ENCODE measurements at places on chromosomes 3 and 15.

DNA sequence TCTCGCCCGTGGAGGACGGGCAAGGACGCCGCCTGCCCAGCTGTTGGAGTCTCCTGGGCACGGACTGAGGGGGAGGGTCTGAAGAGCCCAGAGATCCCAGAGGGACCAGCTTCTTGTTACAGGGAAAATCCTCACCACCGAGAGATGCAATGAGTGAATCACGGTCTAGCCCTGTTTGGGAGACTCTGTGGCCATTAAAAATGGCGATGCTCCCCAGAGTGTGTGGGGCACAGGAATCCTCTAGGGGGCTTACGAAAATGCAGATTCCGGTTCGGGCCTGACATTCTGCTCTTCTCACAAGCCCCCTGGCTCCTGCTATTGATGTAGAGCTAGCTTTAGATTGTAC is 35.5 kb upstream of the EPHB3 start:
- no peak for DNase-seq

GRCh38 chr3:56869157-56869889 is 67.6 kb upstream of the ARHGEF3 start:
- DNase-seq = no peak

DNA sequence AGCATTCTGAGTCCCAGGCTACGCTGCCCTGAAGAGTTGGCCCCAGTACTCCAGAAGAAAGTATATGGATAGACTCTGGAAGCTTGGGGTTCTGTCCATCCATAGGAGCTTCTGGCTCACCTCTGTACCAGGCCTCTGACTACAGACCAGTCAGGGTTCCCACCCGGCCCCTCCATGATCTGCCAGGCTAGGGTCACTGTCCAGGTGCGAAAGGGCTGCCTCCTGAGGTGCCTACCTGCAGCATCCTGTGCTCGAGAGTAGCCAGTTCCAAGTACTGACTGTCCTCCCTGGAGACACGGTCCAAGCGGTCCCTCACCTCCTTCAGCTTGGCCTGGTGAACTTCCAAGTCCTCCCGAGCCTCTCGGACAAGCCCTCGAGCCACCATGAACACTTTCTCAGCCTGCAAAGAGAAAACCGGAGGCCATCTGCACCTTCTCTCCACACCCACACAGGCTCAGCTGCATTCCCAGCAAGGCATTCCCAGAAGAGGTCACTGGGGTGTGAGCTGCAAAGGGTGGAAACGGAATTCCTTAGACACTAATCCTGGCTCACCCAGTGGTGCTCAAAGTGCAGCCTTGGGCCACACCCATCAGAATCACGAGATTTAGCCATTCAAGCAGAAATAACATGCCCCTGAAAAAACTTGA is 3.7 kb upstream of the PLXNB1 start:
- no peak for DNase-seq

DNA sequence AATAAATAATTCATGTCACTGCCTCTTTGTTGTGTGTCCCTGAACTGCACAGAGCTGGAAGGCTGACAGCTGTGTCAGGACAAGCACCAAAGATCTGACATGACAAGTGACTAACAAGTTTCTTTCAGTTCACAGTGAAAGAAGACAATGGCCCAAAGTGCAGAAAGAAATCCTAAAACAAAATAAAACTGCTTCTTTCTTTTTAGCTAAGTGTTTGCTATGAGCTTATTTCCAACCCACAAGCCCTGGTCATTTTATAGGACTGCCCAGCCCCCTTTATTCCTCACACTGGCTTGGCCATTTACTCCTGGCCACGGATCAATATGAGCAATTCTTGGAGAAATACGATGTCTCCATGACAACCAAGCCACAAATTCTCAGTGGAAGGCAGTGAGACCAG is 238.5 kb downstream of the WDR72 start:
- DNase-seq = no peak

GRCh38 chr3:21543380-21544075 is 207.5 kb downstream of the ZNF385D start:
- DNase-seq = no peak

DNA sequence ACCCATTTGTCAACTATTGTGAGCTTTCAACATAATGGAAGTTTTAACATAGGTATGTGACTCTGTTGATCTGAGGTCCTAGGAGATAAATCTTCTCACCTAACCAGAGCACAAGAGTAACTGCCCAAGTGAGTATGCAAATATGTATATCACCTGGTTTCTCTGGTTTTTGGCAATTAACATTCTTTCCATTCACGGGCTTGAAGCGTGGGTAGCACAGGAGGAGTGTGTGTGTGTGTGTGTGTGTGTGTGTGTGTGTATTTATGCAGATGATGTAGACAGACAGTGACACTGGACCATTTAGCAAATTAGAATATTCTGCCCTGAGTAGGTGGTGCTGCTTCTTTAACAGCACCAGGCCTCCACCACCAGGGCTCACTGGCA is 15.0 kb downstream of the EPHB1 start:
- no peak for DNase-seq

DNA sequence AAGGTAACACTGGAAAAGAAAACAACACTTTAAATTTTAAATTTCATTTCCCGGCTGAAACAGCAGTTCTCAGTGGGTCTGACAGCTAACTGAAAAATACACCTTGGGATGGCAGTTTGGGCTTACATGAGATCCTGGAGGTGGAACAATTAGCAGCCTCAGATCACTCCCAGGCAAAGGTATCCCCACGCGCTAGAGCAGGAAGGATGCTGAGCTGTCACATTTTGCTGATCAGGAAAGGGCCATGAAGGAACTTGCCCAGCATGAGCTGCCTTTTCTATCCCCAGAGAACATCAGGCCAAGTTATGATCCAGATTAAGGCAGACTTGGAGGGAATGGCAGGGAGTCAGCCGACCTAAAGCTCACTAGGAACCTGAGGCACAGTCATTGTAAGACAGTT is 204.8 kb upstream of the SLC2A2 start:
- no peak for DNase-seq

GRCh38 chr3:172150268-172150667 is 110.9 kb downstream of the FNDC3B start:
- no peak for DNase-seq

GRCh38 chr15:28977377-28978010 is 91.7 kb downstream of the APBA2 start:
- no peak for DNase-seq

- no peak for DNase-seq
These were observed 35.8 kb downstream of the ST8SIA2 start for GRCh38 chr15:92429378-92430068.

- DNase-seq = no peak
These were observed 138.7 kb upstream of the TGFBR2 start for GRCh38 chr3:30467596-30468238.

GRCh38 chr3:37441689-37442088 is 267.3 kb upstream of the LRRFIP2 start:
- DNase-seq = no peak

- DNase-seq = no peak
These were observed 462.1 kb upstream of the AGTR1 start for GRCh38 chr3:148235566-148235965.

- DNase-seq = no peak
These were observed 24.5 kb upstream of the MYRIP start for GRCh38 chr3:39784922-39785321.

GRCh38 chr15:33392453-33392852 is 81.7 kb downstream of the RYR3 start:
- no peak for DNase-seq

- DNase-seq = no peak
These were observed 132.7 kb upstream of the TPRG1 start for GRCh38 chr3:189038773-189039745.

DNA sequence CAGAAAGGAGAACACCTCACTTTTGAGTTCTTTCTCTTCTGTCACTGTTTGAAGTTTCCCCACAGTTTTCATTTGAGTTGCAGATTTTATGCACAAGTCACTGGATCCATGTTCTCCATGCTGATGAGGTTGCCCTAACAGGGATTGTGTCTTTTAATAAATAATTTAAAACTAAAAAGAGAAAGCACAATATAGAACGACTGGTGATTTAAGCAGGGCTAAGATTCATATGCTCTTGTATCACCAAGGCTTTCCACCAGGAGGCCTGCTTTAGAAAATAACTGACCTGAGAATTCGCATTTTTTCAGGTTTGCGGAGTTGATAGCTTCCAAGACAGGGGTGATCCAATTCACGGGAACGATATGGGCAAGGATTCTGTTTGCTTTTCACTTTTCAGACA is 252.0 kb upstream of the VEPH1 start:
- DNase-seq = no peak

DNA sequence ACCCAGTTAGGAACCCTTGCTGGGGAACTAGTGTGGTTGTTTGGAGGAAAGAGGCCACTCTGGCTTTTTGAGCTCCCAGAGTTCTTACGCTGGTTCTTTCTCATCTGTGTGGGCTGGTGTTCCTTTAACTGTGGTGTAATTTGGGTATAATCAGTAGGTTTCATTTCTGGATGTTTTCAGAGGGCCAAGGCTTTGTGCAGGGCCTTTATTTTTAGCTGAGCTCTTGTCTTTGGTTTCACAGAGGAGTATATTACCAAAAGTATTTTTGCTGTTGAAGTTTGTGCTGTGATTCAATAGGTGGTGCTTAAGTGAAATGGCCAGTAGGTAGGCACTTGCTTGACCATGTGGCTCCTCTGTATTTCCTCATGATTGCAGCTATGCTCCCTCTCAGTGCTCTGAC is 357.9 kb downstream of the KCNH8 start:
- DNase-seq = no peak

All from stimulated activated CD4-positive, alpha-beta T cell treated with anti-CD3 and anti-CD28 coated beads, Interleukin-12 subunit alpha, Interleukin-12 subunit beta, amount 100 ng/mL, for 24 hours (primary cell).